ENCODE measurements at places on chromosomes 2 and 18. TPM values are rescaled to one million over a fixed set of nuclear protein-coding genes. Genes with fewer than 3 reads are reported as not detected.
A peak's percentile ranks its signal among the peaks of the same experiment; 100 is the strongest.

DNA sequence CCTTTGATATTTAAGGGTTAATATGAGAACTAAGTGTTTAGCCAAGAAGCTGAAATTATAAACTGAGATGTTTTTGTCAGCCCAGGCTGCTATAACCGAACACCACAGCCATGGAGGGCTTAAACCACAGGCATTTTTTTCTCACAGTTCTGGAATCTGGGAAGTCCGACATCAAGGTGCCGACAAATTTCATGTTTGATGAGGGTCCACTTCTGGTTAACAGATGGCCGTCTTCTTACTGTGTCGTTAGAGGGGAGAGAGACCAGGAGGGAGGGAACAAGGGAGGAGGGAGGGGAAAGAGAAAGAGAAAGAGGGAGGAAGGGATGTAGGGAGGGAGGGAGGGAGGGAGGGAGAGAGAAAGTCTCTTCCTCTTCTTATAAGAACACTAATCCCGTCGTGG lies 6.5 kb upstream of the CNDP2 start:
- DNase-seq = no peak

GRCh38 chr2:180124273-180125139 lies 117.4 kb upstream of the CWC22 start:
- peak; percentile 60 for DNase-seq

- DNase-seq = peak; percentile 66
Observed at GRCh38 chr2:22952656-22953225, 432.2 kb upstream of the KLHL29 start.

GRCh38 chr2:232882085-232882484 lies 12.0 kb downstream of the SNORC start:
- DNase-seq = no peak

DNA sequence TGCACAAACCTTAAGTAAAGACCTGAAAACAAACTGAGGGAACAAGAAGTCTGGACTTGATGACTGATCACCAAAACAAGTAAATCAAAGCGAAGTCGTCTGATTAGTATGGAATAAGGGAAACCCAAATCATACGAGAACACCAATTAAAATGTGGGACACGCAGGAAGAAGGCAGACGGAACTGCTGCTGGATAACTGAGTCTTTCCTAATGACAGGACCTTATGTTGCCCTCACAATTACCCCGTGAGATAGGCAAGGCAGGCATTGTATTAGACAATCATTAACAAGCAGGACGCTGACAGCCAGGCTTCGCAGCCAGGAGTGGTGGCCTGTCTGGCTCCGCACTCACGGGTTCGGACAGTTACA lies 614 bp upstream of the COQ10B start:
- DNase-seq = no peak

DNA sequence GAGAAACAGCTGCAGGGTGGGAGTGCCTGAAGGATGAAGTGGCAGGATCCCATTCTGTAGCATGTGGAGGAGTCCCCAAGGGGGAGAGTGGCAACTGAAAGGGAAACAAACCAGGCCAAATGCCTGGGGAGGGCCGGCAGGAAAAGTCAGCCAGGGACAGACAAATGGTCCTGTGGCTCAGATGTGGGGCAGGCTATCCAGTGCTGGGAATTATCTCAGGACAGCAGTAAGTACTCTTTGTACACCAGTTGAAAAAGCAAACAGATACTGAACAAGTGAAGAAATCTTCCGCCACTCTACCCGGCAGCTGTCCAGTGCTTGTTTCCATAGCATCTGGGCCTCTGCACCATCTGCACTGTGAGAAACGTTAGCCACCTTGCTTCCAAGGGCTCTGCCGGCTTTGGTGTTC lies 408.9 kb downstream of the LRATD1 start:
- DNase-seq = peak; percentile 75

DNA sequence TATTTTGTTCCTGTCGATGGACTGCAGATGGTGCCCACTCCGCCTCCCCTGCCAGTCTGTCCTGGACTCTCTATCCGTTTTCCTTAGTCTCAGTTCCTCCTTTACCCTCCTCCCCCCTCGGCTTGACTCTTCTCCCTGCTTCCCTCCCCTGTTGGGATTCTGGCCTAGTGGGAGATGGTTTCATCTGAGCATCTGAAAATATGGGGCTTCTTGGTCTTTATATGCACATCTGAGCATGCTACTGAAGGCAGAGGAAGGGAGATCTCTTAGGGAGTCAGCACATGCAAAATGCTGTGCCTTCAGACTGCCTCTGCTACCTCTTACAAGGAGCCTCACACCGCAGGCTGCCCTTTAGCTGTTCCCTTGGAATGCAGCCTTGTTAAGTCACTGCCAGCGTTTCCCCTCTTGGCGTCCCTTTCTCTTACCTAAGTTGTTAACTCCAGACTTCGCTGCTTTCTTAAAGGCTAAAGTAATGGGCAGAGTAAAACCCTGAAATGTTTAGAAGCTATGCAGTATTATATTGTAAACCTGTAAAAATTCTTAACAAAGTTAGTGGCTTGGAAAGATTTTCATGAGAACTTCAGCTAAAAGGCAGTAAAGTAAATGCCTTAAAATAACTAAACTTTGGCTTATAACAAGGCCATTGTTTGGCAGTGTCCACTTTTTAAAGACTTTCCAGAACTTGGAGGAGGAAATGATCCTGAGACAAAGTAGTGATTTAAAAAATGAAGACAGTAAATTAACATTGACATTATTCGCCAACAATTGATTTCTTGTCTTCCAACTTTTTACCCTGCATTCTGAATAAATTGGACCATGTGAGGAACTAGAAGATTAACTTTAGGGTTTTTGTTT lies 49.8 kb downstream of the LDLRAD4 start:
- peak; percentile 94 for DNase-seq

- DNase-seq = no peak
Observed at GRCh38 chr2:72958542-72959385, 41.4 kb downstream of the EMX1 start.

GRCh38 chr2:16270441-16270840 lies 330.1 kb downstream of the MYCN start:
- no peak for DNase-seq

DNA sequence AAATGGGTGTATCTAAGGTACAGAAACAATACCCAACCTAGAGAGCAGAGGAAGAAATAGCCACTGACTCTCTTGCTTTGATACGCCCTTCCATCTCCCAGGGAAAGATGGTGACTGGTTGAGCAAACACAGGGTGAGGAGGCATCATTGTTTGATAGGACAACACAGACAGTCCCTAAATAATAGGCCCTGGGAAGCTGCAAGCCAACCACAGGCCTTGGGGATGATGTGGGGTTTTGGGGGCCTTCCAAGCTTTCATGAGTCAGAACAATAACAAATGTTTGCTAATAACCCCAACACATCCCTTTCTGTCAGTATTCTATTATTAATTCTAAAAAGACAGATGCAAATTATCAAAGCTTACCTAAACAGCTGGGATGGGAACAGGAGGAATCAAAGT lies 9.8 kb downstream of the LGALSL start:
- peak; percentile 15 for DNase-seq

SATB2 gene
- 1.5 TPM for polyA plus RNA-seq

ONECUT2 gene
- 0.01 TPM for polyA plus RNA-seq

VWC2L gene
- polyA plus RNA-seq = not detected

LIMS4 gene
- 1.7 TPM for polyA plus RNA-seq

C18orf54 gene
- 7.1 TPM for polyA plus RNA-seq
